ENCODE measurements at places on chromosomes 16 and 17.

GRCh38 chr17:50316016-50316587 lies 29.8 kb upstream of the XYLT2 start:
- H3K4me3 ChIP-seq = no peak overlapping the region
- peaks cover 16% of the 10 kb centered on the region for H3K27me3 ChIP-seq
- DNase-seq = no peak
- peaks cover under 1% of the 10 kb centered on the region for H3K4me1 ChIP-seq
- no peaks in the 10 kb centered on the region for H3K36me3 ChIP-seq
- no peak overlapping the region for H3K27ac ChIP-seq

- H3K27me3 ChIP-seq = peaks cover 3% of the 10 kb centered on the region
- H3K4me3 ChIP-seq = no peak overlapping the region
- peaks cover 8% of the 10 kb centered on the region for H3K4me1 ChIP-seq
These were observed 137.5 kb downstream of the SDK2 start for GRCh38 chr17:73506470-73507435.

DNA sequence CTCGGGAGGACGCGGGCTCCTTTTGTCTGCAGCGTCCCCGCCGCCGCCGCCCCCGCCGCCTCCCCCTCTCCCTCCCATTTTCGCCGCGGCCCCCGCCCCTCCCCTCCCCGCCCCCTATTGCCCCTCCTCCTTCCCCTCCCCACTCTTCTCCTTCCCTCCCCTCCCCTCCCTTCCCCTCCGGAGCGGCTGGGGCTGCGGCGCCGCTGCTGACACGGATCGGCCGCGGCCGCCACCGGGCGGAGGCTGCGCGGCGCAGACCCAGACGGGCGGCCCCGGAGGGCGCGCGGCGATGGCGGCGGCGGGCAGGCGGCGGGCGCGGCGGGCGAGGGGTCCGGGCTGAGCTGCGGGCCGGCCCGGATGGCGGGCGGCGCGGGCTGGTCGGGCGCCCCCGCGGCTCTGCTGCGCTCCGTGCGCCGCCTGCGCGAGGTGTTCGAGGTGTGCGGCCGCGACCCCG lies at the start of gene RAB11FIP4:
Gene RAB11FIP4 (plus strand): TSS at position 180 of the 454 bp plus-strand sequence. CDS start 178 bp downstream, at position 358.
- H3K27me3 ChIP-seq = peaks cover 21% of the 10 kb centered on the region
- no peak for DNase-seq
- H3K27ac ChIP-seq = no peak within 1 kb of the TSS
- H3K36me3 ChIP-seq = no peaks in the 10 kb centered on the region

GRCh38 chr17:39175695-39176093 lies 9.7 kb upstream of the ARL5C start:
- H3K36me3 ChIP-seq = no peaks in the 10 kb centered on the region
- no peak overlapping the region for H3K4me3 ChIP-seq
- H3K27ac ChIP-seq = no peak overlapping the region
- peaks cover 14% of the 10 kb centered on the region for H3K27me3 ChIP-seq
- no peak for DNase-seq
- peaks cover 6% of the 10 kb centered on the region for H3K4me1 ChIP-seq

DNA sequence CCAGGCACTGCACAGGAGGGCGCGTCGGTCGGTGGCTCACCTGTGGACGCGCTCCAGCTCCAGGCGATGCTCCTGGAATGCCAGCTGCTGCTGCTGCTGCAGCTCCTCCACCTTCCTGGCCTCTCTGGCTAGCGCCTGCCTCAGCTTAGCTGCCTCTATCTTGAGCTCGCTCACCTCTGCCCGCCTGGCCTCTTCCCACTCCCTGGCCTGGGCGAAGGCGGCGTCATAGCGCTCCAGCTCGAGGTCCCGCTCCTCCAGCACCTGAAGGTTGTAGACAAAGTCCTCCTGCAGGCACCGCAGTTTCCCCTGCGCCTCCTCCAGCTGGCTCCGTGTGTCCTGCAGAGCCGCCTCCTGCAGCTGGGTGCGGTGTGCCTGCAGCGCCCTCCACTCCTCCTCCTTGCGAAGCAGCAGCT lies 11.1 kb downstream of the CCDC57 start:
- H3K4me1 ChIP-seq = peaks cover 12% of the 10 kb centered on the region
- no peak overlapping the region for H3K4me3 ChIP-seq
- H3K27ac ChIP-seq = no peak overlapping the region
- H3K27me3 ChIP-seq = no peaks in the 10 kb centered on the region

DNA sequence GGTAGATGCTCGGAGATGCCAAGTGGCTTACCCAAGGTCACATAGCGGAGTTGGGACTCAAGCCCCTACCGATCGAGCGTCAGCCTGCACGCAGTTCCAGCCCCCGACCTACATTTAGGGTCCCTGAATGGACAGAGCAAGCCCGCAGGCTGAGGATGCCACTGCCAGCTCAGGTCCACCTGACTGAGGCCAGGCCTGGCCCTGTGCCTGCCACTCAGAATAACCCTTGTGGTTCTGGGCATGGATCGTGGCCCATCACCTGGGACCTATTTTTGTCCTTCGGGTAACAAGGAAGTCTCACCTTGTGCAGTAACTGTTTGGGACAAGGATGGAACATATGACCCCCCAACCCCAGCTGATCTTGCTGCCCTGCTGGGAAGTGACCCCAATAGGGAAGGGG lies 17.1 kb downstream of the CDH16 start:
- no peak overlapping the region for H3K27ac ChIP-seq
- no peak overlapping the region for H3K4me3 ChIP-seq
- no peaks in the 10 kb centered on the region for H3K36me3 ChIP-seq
- H3K4me1 ChIP-seq = no peaks in the 10 kb centered on the region
- peaks cover 2% of the 10 kb centered on the region for H3K27me3 ChIP-seq

DNA sequence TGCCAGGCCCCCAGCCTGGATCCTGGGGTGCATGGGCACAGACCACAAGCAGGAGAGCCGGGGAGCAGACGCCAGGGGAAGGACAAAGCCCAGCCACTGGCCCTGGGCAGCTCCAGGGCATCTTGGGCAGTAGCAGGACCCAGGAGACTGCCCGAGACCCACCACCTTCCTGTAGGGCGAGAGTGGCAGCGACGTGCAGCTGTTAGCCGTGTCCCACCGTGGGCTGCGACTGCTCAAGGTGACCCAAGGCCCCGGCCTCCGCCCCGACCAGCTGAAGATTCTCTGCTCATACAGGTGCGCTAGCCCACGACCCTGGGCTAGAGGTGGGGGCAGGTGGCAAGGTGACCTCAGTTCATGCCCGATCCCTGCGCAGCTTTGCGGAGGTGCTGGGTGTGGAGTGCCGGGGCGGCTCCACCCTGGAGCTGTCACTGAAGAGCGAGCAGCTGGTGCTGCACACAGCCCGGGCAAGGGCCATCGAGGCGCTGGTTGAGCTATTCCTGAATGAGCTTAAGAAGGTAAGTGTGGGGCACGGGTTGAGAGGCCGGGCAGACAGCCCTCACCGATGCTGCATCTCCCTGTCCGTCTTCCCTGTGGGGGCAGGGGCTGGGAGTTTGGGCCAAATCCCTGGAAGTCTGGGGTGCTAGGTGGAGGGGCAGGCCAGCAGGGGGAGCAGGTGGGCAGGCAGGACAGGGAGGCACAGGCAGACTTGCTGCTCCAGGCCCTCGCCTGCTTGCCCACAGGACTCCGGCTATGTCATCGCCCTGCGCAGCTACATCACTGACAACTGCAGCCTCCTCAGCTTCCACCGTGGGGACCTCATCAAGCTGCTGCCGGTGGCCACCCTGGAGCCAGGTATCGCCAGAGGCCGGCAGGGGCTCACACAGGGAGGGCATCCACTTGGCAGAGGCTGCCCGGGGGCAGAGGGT lies 13.5 kb upstream of the SMIM5 start:
- no peaks in the 10 kb centered on the region for H3K4me1 ChIP-seq
- no peak for DNase-seq
- no peaks in the 10 kb centered on the region for H3K36me3 ChIP-seq

All from memory B cell (primary cell).